ENCODE measurements at places on chromosomes 2 and 18. TPM values are rescaled to one million over a fixed set of nuclear protein-coding genes. Genes with fewer than 3 reads are reported as not detected.

DNA sequence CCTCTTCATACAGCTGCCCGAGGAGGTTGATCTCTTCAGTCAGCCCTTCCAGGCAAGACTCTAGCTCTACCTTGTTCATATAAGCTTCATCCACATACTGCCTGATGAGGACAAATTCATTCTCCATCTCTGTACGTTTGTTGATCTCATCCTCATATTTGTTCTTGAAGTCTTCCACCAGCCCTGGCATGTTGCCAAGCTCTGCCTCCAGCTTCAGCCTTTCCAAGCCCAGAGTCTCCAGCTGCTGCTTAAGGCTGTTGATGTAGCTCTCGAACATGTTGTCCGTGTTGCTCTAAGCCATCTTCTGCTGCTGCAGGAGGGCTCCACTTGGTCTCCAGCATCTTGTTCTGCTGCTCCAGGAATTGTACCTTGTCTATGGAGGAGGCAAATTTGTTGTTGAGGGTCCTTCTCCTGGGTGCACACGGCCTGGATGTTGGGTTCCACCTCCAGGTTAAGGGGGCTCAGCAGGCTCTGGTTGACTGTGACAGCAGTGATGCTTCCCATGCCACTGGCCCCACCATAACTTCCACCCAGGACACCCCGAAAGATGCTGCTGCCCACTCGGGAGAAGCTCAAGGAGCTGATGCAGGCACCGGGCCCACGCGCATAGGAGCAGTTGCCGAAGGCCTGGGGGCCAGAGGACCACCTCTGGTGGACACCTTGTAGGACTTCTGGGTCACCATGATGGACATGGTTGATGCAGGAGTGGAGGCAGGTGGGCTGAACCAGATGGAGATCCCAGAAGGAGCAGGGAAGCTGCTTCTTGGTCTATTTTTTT is 30.3 kb downstream of the ICA1L start:
- no peak for DNase-seq

- DNase-seq = no peak
These were observed 44.8 kb downstream of the NAB1 start for GRCh38 chr2:190693533-190694232.

- DNase-seq = no peak
These were observed 5.0 kb upstream of the MYL12B start for GRCh38 chr18:3256693-3257626.

- DNase-seq = no peak
These were observed 621.1 kb upstream of the FANCL start for GRCh38 chr2:58862244-58862643.

DNA sequence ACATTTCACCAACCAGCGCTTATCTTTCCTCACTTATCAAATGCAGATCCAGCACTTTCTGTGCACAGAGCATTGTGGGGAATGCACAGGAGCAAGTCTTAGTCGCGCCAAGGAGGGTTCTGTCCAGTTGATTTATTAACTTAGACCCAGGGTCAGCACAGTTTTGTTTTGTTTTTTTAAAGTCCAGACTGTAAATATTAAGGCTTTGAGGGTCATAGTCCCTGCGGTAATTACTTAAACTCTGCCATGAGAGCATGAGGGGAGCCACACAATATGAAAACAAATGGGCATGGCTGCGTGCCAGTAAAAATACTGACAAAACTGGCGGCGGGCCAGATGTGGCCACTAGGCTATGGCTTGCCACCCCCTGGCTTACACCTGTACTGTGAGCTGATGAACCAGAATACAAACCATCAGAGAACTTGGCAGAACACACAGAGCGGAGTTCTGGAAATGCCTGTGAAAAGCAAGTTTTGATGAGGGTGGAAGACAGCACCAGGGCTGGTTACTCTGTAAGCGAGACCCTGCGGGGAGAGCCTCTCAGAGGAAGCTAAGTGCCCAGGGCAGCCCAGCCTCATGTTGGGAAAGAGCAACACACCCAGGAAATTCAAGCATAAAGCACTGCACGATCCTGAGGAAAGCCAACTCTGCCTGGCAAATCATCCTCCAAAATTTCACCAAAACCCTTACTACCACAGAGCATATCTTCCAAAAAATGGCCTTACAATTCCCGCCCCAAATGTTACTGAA is 43.6 kb downstream of the L3MBTL4 start:
- DNase-seq = no peak

DNA sequence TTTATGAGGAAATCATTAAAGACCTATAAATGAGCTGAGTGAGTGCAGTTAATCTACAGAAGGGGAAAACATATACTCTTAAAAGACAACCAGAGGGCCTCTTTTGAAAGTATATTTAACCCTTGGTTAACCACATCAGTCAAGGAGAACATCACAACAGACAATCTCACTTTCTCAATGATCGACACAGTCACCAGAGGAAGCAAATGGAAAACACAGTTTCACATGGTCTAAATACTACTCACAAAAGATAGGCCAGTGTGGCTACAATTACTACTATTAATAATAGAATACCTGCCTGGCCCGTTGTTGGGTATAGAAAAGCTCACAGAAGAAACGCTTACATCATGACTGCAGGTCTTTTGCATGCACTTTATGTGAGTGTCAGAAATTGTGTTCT is 426.2 kb downstream of the NCKAP5 start:
- DNase-seq = no peak

GRCh38 chr18:63306249-63306648 is 13.3 kb downstream of the BCL2 start:
- no peak for DNase-seq

DNA sequence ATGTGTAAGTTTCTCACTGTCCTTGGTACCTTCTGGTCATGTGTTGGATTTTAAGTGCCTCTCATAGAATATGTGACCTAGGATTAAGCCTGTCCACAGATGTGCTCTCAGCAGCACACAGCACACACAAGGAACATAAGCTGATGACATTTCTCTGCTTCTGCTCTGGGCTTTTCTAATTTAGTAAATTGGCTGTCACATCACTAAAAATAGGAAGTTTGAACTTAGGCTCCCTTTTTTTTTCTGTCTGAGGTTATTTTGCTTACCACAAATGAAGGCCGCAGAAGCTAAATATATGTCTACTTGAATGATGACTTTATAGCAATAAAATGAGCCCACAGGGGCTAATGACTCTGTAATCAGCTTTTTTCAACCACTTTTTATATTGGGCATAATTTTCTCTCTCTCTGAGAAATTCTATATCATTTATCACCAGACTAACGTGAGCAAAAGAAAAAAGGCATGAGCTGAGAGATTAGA is 150.2 kb upstream of the KLHL14 start:
- DNase-seq = no peak

DNA sequence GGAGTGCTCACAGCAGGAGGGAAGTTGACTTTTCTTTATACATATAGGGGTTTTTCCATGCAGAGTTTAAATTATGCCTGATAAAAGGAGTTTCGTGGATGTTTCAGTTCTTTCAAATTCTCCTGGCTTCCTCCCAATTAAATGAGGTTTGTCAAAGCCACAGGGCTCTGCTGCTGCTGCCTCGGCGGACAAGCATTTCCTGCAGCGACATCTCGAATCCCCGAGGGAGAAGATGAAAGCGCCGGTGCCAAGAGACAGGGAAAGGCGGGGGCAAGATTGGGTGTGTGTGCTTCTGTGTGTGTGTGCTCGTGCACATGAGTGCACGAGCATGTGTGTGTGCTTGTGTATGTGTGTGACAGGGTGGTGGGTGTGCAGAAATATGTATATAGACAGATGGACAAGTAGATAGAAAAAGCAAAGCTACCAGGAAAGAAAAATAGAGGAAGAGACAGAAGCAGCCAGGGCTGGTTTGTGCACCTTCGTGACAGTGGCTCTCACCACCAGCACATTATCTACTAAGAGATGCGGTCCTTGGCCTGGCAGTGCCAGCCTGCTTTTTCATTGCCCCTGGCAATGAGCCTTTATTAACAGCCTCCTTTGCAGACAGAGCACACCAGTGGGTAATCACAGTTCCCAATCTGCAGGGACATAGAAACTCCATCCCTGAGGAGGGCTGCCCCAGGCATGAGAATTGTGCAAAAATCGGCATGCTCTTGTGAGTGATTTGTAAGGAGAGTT is 76.2 kb downstream of the CDK15 start:
- DNase-seq = no peak

- DNase-seq = no peak
These were observed 35.1 kb downstream of the ITGB1BP1 start for GRCh38 chr2:9388199-9388681.

- no peak for DNase-seq
These were observed 574.5 kb upstream of the ZEB2 start for GRCh38 chr2:145094370-145094769.

Gene CABLES1
- 5.7 TPM for total RNA-seq
